ENCODE measurements at places on chromosomes 11 and 22.
A peak's percentile ranks its signal among the peaks of the same experiment; 100 is the strongest.

DNA sequence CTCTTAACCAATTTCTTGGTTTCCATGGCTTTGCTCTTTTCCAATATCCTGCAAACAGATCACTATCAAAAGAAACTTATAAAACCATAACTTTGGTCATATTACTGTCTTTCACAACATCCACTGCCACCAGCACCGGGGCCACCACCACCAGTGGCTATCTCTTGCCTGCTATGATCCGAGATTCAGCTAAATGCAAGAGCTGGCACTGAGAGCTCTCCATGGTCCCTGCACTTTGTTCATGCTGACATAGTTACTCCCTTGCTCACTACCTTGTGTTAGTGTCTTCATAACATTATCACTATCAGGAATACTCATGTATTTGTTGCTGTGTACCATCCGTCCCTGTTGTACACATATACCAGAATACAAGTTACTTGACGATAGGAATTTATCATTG, 299.0 kb downstream of the ETS1 start:
- DNase-seq, result peak; percentile 1

- DNase-seq, result no peak
Observed at GRCh38 chr22:48101704-48102103, 1339.3 kb downstream of the TBC1D22A start.

- DNase-seq, result no peak
Observed at GRCh38 chr11:1349327-1350041, 40.1 kb upstream of the TOLLIP start.

- no peak for DNase-seq
Observed at GRCh38 chr11:36948460-36949127, 350.6 kb upstream of the RAG2 start.

GRCh38 chr22:17576470-17576869, 13.2 kb downstream of the SLC25A18 start:
- peak; percentile 92 for DNase-seq

- no peak for DNase-seq
Observed at GRCh38 chr22:49299821-49300231, 527.8 kb downstream of the BRD1 start.

GRCh38 chr11:111981270-111981669, 43.9 kb upstream of the DLAT start:
- no peak for DNase-seq

DNA sequence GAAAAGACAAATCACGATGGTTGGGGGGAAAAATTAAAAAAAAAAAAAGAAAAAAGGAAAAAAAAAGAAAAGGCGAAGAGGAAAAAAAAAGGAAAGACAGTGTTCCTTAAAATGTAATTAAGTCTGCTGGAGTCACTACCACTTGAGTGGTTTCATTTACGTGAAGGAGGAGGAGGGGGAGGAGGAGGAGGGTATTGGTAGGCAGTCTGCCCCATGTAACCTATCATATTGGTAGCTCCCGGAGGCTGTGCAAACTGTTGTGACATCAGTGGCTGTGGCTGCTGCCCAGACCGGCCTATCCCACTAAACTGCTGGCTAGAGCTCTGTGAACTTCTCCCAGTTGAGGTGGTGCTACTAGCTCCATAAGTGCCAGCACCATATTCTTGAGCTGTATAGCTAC, 17.9 kb downstream of the KDELR3 start:
- DNase-seq, result no peak

DNA sequence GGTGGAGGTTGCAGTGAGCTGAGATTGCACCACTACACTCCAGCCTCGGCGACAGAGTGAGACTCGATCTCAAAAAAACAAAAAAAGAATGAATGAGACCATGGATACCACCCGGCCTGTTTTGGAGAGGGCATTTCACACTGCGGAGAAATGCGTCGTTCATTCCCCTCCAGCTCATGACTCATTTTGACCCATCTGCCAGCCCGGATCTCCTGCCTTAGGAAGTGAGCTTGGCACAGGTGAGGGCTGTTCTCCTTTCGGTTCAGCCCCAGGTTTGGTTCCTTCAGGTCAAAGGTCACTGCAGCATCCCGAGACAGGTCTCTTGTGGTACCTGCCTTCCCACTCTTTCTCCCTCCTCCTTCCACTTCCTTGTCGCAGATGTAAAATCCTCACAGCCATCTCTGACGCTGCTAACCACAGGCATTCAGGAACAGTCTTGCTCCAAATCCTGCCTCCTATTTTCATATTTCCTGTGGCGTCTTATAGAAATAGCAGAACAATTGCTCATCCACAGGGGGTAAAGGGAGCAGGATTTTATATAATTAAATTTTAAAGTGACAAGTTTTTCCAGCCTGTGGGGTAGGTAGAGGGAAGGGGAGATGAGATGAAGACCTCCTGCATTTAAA, 517.9 kb downstream of the NTM start:
- DNase-seq, result peak; percentile 75

DNA sequence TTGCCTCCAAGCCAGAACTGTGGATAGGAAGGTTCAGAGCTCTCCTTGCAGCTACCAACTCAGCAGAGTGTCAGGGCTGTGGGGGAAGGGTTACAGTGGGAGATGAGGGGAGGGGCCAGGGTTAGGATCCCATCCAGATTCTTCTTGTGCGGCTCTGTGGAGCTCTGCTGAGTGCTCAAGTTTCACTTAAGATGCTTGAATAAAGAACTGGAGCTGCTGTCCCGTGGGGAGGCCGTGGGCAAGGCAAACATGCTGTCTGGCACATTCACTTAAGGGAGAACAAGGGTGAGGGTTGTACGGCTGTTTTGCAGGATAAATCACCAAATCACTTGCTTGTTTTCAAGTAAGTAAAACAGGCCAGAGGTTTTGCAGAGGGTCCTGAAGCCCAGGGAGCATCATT, 197.1 kb downstream of the FAM76B start:
- DNase-seq, result no peak

DNA sequence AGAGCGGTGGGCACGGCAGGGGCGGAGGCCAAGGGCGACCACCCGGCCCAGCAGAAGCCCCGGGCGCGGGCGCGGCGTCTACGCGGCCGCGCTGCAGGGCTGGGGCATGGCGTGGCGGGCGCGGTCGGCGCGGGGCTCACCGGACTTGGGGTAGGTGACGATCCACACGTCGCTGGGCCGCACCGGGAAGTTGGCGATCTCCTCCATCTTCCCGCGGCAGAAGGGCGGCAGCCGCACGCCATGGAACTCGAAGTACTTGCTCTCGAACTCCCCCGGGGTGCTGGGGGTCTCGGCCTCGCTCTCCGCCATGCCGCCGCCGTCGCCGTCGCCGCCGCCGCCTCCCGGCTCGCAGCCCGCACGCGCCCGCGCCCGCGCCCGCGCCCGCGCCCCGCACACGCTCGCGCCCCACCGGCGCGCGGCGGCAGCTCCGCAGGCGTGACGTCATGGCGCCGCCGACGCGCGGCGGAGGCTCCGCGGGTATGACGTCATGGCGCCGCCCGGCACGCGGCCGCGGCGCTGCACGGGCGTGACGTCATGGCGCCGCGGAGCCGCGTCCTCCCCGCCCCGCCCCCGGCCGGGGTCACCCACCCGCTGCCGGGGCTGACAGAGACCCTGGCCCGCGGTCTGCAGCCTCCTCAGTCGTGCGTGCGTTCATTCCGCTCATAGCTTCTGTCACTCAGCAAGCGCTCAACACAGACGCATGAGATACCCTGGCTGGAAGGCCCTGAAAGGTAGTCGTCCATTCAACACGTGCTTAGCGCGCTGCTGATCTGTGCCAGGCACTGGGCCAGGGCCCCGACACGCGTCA, at the start of gene SULT4A1:
SULT4A1 (minus strand) TSS at position 440 of the 808 bp plus-strand sequence; CDS start at position 309, 131 bp downstream.
- no peak for DNase-seq

DNA sequence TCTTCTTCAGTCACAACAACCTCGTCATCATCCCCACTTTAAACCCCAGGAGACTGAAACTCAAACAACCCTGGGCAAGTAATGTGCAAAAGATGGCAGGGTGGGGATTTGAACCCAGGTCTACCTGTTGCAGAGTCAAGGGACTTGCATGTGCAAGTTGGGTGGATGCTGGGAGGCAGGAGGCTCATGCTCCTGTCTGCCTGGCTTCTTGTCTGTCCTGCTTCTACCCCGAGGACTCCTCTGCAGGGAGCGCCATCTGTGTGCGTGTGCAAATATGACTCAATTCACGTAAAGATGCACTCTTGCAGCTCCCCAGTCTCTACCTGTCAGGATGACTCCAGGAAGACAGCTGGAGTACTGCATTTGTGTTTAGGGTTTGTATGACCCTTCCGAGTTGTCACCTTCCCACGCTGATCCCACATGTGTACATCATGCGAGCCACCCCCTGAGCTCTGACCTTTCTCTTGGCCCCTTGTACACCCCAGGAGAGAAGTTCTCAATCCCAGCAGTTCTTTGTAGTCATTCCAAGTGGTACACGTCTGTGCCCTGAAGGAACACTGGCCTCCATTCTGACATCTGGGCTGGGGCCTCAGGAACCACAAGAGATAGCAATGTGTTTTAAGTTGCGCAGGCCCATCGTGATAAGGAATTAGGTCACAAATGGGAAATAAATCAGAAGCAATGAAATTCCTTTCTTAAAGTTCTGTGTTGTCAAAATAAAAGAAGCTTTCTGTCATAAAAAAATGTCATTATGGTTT, 95.7 kb downstream of the CWC15 start:
- no peak for DNase-seq

- DNase-seq, result no peak
Observed at GRCh38 chr11:23317816-23318215, 457.5 kb upstream of the CCDC179 start.

DNA sequence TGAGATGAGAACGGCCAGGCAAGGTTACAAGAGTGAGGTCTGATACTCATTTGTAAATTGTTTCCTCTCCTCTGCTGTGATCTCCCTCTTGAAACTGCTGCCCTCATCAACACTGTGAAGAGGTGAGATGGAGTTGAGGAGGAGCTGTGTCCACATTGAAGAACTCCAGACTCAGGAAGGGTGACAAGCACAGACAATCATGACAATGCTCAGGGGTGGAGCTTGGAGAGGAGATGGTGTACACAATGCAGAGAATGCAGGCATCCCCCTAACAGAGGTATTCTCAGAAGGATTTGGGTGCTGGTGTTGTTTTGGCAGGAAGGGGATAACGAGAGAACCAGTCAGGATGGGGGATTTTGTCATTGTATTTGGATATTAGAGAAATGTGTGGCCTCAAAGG, 21.5 kb upstream of the MMP7 start:
- no peak for DNase-seq

- no peak for DNase-seq
Observed at GRCh38 chr11:912266-912665, 1.7 kb upstream of the CHID1 start.

- DNase-seq, result no peak
Observed at GRCh38 chr22:21067901-21068680, 22.3 kb downstream of the LRRC74B start.

- DNase-seq, result peak; percentile 26
Observed at GRCh38 chr22:49812838-49813237, 14.8 kb downstream of the BRD1 start.

DNA sequence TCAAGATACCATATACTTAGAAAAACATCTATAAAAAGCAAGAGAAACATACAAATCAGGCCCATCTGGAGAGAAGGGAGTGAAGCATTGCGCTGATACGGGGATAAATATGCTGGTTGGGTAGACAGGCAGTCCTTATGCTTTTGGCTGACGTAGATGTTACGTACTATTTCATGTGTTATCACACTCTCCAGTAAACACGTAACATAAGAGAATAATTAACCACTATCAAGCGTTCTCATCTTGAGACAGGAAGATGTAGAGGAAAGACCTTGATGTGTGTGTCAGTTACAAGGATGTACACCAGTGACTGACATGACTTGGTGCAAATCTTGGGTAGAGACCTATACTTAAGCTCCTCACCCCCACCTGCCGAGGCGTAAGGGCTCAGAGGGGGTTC, 86.7 kb upstream of the PRODH start:
- no peak for DNase-seq

- DNase-seq, result no peak
Observed at GRCh38 chr11:4433856-4434255, 15.2 kb upstream of the OR52K2 start.

DNA sequence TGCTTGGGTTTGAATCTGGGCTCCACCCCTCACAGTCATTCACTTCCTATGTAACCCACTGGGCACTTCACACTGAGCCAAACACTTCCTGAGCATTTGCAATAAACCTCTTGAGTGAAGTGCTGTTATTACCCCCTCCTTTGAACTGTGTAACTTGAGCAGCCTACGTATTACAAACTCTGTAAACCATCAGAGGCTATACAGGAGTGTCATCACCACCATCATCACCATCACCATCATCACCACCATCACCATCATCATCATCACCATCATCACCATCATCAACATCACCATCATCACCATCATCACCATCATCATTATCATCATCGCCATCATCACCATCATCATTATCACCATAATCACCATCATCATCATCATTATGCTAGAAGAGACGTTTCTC, 18.4 kb downstream of the RTL6 start:
- DNase-seq, result no peak

- DNase-seq, result peak; percentile 92
Observed at GRCh38 chr11:35363854-35364780, 55.2 kb downstream of the SLC1A2 start.

DNA sequence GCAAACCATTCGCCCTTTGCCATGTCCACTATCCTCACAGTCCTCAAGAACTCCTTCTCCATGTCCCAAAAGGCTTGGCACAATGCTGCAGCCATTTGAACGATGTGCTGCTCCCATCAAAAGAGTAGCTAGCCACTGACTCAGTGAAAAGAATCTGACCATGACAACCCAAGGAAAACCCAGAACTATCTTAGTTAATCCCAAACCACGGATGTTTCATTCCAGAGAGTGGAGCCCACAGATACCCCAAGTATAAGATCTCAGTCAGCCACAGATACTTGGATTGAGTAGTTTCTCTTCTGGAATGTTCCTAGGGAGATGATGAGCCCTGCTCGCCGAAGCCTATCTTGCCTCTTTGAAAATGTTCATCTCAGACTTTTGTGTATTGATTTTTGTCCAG, 176.9 kb downstream of the NAV2 start:
- DNase-seq, result peak; percentile 13

DNA sequence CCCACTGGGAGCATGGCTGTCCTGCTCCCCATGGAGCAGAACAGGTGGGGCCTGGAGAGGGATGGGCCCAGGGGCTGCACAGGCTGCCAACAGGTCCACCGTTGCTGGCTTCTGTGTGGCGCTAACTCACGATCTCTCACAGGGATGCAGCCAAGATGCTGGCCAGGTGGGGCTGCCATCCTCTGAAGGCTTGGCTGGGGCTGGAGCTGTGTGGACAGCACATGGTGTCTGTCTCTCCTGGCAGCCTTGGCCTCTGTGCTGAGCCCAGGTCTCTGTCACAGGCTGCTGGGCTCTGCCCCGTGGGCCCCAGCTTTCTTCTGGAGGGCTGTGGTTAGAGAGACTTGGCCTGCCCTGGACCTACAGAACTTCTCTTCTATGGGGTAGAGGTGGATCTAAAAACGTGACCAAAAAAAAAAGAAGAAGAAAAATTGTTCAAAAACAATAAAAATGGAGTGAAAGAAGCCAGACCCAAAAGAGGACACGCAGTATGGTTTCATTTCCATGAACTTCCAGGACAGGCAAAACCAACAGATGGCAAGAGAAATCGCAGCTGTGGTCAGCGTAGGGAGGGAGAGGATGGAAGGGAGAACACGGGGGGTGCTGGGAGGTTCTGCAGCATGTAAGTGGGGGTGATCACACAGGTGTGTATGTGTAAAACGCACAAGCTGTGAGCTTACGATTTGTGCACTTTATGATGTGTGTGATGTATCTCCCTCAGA, 12.2 kb downstream of the PARVG start:
- DNase-seq, result no peak
